ENCODE measurements at places on chromosomes 1 and 21.

DNA sequence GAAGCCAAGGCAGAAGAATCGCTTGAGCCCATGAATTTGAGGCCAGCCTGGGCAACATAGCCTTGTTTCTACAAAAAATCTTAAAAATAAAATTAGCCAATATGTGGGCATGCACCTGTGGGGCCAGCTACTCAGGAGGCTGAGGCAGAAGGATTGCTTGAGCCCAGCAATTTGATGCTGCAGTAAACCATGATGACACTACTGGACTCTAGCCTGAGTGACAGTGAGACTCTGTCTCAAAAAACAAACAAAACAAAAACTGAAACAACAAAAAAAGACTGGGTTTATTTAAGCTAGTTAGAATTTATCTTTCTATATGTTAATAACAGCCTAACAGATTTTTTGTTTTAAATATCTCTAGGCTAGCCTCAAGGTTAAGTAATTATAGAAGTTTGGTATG, 57.4 kb downstream of the SLC35A3 start:
- no peak for DNase-seq

DNA sequence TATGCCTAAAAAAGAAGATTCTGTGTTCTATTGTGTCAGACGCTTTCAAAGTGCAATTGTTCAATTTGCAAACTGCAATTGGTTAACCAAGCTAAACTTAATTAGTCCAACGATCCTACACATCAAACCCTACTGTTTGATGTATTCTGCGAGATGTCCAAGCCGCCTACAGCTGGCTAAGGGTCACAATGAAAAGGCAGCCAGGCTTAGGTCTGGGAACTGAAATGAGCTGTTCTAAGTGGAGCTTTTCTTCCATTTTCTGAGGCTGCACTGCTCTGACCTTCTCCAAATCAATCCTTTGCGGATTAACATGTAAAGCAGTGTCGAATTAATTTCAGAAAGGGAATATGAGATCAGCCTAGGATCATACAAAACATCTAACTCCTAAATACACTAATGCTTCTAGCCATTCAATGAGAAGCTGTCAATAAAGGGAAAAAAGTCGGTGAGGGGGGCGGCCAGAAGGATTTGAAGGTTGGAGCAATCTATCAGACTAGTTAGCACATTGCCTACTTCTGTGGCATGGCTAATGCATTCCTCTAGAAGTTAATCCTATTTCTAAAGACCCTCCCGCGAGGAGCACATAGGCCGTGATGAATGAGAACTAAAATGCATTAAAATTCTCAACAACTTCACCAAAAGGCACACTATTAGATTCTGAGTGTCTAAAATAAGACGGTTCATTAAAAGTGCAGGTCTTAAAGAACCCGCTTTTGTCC, 119.0 kb downstream of the SIM2 start:
- DNase-seq = no peak

GRCh38 chr1:183880531-183881243, 75.8 kb downstream of the RGL1 start:
- DNase-seq = no peak

GRCh38 chr1:109040989-109041620, 797 bp downstream of the WDR47 start:
- DNase-seq = peak; percentile 50

GRCh38 chr1:43537423-43538142, 6.9 kb downstream of the PTPRF start:
- no peak for DNase-seq

DNA sequence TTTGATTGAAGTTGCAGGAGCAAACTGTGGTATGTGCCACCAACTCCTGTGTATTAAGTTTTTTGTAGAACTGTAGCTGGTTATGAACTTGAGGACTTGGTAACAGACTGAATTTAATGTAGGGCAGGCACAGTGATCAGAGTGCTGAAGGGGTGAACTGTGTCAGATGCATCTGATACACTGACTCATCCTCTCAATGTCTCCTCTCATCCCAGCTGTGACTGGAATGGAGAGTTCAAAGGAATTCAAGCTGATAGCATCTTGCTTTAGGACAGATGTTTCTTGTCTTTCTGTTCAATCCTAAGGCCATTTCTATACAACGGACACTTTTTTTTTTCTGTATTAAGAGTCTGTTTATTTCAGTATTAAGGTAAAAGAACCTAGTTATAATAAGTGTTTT, 25.0 kb upstream of the GBP1 start:
- DNase-seq = no peak

GRCh38 chr1:235679005-235679404, 29.4 kb upstream of the GNG4 start:
- DNase-seq = no peak

DNA sequence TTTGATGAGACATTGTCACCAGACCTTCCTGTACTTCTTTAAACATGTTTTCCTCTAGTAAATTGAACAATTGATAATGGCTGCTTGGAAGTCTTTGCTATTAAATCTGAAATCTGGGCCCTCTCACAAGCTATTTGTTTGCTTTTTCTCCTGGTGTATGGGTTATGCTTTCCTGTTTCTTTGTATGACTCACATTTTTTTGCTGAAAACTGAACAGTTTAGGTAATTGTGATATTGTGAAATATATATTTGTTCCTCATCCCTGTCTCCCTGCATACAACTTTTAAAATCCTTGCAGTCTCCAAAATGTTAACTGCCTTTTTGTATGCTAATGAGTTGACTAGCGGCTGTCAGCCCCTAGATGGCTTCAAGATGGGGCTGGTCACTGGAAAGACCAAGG, 61.6 kb downstream of the MAP3K21 start:
- DNase-seq = no peak

- no peak for DNase-seq
Measured at GRCh38 chr1:97364086-97364485, 556.7 kb downstream of the DPYD start.

GRCh38 chr1:44947063-44947773, 39.2 kb downstream of the EIF2B3 start:
- DNase-seq = no peak

DNA sequence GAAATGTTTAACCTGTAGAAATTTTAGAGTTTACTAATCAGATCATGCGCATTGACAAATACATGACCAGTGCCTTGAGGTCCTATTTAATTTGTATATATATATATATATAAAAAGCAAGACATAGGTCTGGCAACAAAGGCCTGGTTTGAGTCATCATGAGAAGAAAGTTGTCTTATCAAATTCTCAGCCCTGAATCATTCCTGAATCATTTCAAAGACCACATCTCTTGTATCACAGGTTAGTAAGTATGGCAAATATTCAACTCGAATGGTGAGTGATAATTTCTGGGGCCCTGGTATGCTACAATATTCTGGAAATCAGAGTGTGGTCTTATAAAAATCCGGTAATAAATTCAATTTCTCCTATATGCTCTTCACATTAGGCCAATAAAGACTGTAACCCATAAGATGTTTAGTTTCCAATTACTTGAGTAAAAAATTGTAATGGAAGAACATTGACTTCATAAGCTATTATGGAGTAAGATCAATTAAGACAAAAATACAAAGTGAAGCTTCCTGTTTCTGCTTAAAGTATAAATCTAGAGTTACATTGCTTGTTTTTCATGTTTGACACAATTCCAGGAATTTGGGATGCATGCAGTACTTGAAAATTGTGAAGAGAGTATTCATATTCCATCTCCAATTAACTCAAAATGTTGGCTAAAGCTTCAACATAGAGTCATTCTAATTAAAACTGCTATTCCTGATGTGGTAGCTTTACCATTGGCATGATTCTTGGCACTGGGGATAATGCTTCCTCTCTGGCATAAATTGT, 309.4 kb downstream of the BRINP3 start:
- DNase-seq = no peak

- no peak for DNase-seq
Measured at GRCh38 chr1:231591466-231591865, 35.1 kb upstream of the DISC1 start.

DNA sequence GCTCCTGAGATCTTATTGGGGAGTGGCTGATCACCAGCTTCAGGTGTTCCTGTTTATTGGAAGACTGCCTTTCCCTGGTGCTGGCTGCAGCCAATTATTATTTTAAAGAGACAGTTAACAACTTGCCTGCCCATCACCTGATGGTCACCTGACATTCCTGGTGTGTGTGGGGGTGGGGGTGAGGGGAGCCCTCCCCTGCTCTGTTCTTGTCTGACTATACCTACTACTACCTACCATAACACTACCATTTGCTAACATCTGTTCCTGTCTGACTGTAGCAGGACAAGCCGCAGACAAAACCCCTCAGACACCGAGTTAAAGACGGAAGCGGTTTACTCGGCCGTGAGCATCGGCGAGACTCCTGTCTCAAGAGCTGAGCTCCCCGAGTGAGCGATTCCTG, 54.9 kb upstream of the NBPF3 start:
- DNase-seq = no peak

- no peak for DNase-seq
Measured at GRCh38 chr21:45414396-45415187, 9.6 kb downstream of the COL18A1 start.

- DNase-seq = no peak
Measured at GRCh38 chr1:226121049-226121586, 58.6 kb downstream of the H3-3A start.

DNA sequence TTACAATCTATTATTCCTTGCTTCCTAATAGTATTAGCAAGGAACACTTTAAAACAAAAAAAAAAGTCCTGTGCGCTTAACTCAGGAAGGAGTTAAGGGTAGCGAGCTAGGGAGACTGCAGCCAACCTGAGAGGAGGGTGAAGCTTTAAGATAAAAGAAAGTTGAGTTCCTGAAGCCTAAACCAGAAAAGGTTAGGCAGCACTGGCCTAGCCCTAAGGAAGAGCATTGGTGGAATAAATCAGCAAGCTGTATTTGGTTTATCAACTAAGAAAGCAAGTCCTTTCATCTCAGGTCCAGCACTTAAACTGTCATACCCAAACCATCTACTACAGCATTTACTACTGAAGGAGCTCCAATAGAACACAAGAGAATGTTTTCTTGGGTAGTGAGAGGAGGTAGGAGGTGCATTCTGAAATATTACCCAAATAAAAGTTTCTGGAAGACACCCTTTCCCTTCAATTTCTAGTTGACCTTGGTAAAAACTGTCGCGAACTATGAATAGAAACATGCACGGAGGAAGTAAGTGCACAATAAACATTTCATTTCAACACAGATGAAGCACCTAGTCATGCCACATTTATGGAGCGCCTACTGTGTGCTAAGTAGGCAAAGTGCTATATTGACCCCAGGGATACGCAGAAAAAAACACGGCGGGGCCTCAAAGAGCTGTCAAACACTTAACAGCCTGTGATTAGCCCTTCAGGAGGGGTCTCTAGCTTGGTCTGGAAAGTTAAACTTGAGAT, 1.3 kb downstream of the GLRX2 start:
- no peak for DNase-seq

GRCh38 chr1:158145173-158145719, 35.4 kb upstream of the CD1D start:
- DNase-seq = no peak

- DNase-seq = peak; percentile 80
Measured at GRCh38 chr1:226674892-226675714, 64.0 kb downstream of the ITPKB start.

DNA sequence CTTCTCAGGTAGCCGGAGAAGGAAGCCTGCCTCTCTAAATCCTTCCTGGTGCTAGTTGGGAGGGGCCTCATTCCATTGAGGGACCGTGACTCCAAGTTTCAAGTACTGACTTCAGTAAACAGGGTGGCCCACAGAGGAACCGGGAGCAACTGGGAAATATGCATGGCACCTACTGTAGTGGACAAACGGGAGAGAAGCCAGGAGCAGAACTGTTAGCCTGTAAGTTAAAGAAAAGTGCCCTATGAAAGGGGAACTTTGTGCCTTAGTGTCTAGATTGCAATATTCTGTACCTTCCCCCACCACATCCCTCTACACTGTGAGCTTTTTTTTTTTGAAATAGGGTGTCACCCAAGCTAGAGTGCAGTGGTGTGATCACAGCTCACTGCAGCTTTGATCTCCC, 33.2 kb upstream of the KANK4 start:
- DNase-seq = no peak

- DNase-seq = no peak
Measured at GRCh38 chr1:205593967-205594366, 37.8 kb downstream of the ELK4 start.

DNA sequence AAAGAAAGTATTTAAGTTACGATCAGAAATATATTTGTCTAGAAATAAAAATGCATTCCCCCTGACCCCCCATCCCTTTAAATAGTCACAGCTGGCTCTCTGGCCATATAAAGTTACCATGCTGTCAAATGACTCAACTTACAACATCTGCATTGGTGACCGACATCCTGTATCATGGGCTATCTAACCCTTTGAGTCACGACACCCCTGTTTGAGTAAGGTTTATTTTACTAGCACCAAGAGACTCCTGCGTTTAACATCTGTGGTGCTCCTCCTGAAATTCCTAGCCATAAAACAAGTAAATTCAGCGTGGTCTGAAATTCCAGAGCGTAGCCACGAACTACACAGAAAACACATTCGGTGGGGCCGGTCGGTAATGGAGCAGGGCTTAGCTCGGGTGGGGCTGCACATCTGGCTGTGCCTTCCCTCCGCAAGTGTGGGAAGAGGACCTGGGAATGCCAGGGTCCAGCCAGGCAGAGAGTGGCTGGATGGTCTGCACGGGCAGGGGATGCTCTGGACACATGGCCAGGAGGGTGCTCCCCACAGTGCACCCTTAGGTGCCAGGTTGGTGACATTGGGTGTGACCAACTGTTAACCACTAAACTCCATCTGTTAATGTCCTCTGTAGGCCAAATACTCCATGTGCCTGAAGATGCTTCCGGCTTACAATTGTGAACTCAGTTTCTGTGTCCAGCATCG, 53.0 kb upstream of the CLDN14 start:
- no peak for DNase-seq

GRCh38 chr1:205523891-205524793, 19.7 kb downstream of the CDK18 start:
- DNase-seq = peak; percentile 64

- DNase-seq = no peak
Measured at GRCh38 chr1:24905979-24906720, 23.9 kb downstream of the RUNX3 start.

GRCh38 chr1:173489929-173490328, 12.8 kb downstream of the PRDX6 start:
- no peak for DNase-seq

DNA sequence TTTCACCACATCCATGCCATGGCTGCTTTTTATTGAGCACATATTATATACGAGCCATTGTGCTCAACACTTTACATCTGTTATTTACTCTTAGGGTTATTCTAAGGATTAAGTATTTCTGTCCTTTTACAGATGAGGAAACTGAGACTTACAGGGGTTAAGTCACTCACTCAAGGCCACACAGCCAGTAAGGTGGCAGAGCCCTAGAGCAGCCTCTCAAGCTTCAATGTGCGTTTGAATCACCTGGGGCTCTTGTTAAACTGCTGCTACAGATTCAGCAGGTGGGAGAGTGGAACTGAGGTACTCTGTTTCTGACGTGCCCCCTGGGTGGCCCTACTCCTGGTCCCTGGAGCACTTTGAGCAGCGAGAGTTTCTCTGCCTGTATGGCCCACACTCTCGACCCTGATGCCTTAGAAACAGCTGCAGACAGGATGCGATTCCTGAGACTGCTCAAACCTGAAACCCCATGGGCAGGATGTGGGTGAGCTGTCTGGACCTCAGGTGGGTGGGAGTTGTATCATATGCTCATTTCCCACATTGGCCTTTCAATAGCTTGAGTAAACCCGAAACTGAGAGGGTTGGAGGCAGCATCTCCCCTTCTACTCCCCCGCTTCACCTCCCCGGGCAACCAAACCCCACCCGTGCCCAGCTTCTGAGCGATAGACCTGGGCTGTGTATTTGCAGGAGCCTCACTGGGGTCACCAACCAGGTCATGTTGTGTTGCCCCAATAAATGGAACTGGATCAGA, 59.3 kb downstream of the MAN1C1 start:
- peak; percentile 89 for DNase-seq
